ENCODE measurements at places on chromosomes 11 and 22. TPM values are rescaled to one million over a fixed set of nuclear protein-coding genes. Genes with fewer than 3 reads are reported as not detected.

- no peak for ATAC-seq
Measured at GRCh38 chr11:75715688-75716087, 1.9 kb upstream of the MOGAT2 start.

DNA sequence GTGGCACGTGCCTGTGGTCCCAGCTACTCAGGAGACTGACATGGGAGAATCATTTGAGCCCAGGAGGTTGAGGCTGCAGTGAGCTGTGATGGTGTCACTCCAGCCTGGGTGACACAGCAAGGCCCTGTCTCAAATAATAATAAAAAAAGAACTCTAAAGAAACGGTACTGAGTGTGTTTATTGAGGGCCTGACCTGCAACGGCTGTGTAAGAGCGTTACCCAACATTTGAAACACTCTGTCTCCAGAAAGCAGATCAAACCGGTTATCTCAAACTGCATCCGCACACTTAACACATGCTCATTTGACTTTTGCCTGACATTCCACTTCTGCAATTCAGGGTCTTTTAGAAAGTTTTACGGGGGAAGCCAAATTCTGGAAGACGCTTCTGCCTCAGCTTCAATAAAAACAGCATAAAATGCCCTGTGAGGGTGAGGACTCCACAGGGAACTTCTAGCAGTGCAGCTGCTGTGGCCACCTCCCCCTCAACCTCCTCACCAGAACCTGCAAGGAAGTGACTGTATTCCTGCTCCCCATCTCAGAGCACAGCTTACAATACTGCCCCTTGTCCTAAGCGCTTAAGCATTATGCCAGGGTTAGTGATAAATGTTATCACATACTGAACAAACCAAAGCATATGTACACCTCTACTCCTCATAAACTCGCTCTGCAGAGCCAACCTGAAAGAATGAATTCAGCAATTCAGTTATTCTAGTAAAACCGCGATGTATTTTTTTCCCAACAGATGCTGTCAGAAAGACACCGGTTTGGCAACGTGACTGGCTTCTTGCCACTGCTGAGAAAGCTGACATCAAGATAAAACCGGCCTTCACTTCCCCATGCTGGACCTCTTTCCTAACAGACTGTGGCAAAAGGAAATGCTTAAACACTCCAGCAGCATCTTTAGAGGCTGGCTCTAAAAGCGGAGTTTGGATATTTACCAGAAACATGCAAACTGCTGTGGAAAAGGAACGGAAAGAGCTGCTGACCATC, 52.2 kb downstream of the PRDM10 start:
- ATAC-seq, result peak; percentile 61

DNA sequence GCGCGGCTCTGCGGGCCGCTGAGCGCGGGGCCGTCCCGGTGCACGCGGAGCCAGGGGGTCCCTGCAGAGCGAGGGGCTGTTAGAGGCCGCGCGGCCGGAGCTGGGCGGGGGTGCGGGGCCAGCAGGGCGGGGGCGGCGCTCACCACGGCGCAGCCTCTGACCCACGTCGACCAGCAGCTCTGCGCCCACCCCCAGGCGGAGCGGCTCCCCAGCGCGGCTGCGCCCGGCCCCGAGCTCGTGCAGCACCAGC, 385 bp upstream of the SCO2 start:
- ATAC-seq, result no peak

- ATAC-seq, result peak; percentile 19
Measured at GRCh38 chr11:12777208-12777874, 103.1 kb downstream of the TEAD1 start.

DNA sequence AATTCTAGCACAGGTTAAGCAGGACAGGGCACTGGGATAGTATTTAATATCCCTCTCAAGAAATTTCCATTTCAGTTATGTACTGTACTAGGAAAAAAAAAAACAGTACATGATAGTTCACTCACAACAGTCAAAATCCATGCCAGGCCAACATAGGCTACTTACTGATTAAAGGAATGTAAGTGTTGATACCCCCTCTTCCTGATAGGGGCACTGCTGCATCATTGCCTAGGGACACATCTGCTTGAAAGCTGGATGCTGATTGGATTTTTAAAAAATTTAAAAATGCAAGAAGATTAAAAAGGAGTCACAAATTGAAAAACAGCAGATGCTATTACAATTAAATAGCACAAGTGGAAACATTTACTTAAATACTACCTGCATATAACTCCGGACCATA, 43.4 kb downstream of the APOL5 start:
- no peak for ATAC-seq

GRCh38 chr11:132576706-132577105, 955.6 kb downstream of the OPCML start:
- ATAC-seq, result no peak

GRCh38 chr11:125350206-125351032, 145.6 kb downstream of the FEZ1 start:
- no peak for ATAC-seq

GRCh38 chr11:126914941-126915340, 85.6 kb downstream of the KIRREL3 start:
- no peak for ATAC-seq

GRCh38 chr11:134764966-134765365, 352.9 kb upstream of the B3GAT1 start:
- ATAC-seq, result no peak

DNA sequence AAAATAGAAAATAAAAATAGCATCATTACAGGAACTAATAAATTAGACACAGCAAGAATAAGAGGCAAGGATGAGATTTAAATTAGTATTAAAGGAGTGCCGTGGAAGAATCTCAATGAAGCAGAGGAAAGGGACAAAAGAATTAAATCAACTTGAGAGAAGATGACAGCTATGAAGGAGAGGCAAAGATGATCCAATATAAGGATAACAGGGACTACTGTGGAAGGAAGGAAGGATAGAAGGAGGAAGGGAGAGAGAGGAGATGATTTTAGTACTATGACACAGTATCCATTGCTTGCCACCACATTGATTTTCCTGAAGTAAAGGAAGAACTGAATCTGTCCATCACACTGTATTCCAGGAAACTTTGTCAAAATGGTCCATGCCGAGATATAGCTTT, 98.0 kb downstream of the EFCAB6 start:
- ATAC-seq, result no peak

DNA sequence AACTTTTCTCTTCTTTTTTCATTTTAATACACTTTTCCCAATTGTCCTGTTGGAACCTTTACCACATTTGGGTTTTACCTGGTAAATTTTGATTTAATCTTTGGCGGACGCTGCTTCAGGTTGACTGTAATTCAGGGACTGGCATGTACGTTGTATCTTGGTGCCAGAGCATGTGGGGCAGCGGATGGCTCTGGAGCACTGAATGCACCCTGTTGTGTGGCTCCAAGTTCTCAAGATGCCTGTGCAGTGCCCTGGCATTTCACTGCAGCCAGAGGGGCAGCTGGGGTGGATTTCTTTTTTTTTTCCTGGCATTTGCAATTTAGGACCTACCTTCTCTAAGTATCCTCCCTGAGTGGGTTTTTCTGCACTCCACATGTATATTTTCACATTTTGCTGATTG, 242.2 kb downstream of the BLID start:
- ATAC-seq, result no peak

OR4C13 gene
- total RNA-seq, result not detected

DNA sequence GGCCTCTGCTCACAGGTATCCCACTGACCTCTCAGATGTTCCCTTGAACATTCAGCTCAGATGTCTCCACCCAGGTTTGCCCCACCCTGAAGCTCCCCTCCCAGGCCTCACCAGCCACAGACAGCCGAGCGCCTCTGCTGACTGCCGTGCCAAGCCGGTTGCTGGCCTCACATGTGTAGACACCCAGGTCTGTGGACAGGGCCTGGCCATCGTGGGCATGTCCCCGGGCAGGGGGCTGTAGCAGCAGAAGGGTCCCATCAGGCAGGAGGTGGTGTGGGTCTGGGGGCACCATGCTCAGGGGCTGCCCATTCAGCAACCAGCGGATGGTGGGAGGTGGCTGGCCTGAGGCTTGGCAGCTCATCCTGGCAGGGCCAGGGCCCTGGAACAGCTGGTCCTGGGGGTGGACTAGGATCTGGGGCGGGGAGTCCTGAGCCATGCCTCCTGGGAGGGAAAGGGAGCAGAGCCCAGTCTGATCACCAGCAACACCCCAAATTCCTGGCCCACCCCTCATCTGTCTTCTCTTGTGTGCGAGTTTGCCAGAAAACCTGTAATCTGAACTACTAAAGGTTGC, 759 bp downstream of the ROBO4 start:
- ATAC-seq, result peak; percentile 63

- no peak for ATAC-seq
Measured at GRCh38 chr11:56103210-56103737, at the start of gene OR8H2. TSS of gene OR8H2 (plus strand) at chr11:56103687. CDS start at chr11:56105043, 1,356 bp downstream.

DNA sequence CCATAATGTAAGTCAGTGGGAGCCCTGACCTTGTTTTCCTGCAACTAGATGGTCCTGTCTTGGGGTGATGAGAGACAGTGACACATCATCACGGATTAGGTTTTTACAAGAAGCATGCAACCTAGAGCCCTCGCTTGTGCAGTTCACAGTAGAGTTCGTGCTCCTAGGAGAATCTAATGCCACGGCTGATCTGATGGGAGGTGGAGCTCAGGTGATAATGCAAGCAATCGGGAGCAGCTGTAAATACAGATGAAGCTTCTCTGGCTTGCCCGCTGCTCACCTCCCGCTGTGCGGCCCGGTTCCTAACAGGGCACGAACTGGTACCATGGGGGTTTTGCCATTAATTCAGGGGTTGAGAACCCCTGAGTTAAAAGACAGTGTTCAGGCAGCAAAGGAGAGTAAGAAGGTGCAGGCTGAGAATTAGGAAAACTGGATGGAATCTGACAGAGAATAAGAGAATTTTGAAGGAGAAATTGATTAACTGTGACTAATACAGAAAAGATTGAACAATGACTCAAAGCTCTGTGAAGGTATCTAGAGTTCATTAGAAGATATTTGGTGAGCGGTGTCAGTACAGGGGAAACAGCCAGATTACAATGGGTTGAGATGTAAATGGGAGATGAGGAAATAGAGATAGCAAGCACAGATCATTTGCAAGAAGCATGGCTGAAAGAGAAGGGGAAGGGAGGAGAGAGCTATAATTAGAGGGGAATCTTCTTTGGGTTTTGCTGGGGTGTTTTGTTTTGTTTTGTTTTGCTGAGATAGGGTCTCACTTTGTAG, 21.0 kb downstream of the WEE1 start:
- no peak for ATAC-seq

- ATAC-seq, result peak; percentile 76
Measured at GRCh38 chr11:86151174-86152005, 82.5 kb upstream of the PICALM start.

CABP4 gene
- total RNA-seq, result 0.62 TPM

DNA sequence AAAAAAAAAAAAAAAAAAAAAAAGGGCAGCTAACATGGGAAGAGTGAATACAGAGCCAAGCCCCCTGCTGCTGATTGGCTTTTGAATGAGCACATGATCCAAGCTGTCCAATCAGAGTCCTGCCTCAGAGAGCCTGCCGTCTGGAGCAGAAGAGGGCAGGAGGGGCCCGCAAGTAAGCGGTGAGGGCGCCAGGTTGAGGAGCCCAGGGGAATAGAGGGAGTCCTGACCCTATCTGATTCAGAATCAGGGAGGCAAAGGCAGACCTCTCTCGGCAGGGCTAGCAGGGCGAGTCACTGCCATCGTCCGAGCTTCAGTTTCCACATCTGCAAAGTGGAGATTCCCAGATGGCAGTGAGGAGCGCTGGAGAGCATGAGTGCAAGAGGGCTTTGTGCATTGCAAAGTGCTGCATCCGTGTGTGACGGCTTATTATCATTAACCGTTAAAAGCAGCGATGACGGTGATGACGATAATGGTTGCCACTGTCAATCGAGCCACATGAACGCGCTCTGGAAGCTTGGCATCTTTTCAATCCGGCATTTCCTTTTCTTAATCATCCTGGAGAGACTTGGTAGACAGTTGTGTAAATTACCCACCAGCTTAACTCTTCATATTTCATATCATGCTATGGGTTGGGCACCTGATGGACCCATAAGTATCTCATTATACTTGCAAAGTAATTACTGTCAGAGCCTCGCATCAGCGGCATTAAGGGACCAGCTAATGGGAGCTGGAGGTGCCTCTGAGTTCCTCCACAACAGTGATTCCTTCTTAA, 68.6 kb upstream of the ATXN10 start:
- ATAC-seq, result peak; percentile 17

GAS2L1 gene
- total RNA-seq, result 36.9 TPM

OSM gene
- total RNA-seq, result not detected

GRCh38 chr11:70049045-70049444, 29.1 kb upstream of the ANO1 start:
- ATAC-seq, result no peak

APOL4 gene
- 1.1 TPM for total RNA-seq

DNA sequence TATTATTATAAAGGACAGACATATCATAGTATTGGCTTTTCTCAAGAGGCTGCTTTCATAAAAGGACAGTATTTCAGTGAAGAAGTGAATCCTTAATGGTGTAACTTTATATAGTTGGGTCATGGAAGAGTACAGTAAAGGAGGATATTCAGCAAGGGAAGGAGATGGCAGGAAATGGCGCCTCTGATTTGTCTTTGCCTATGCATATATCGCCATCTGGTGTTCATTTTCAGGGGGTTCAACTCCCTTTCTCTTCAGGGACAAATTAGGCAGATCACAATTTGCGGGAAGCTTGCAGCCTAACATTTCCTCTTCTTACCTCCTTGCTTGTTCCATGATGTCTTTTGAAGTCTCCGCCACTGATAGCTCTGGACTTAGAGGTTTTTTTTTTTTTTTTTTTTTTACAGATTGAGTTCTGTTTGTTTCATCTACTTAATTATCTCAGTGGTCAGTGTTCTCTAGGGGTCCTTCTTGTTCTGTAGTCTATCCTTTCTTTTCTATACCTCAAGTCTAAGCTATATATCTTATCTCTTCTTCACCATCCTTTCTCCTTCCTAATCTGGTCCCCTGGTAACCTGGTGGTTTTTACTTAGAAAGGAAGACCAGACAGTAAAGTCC, 21.8 kb upstream of the RRM1 start:
- peak; percentile 79 for ATAC-seq

Measured in gastroesophageal sphincter (tissue), 4 donors.